ENCODE measurements at places on chromosomes 13 and 19. TPM values are rescaled to one million over a fixed set of nuclear protein-coding genes. Genes with fewer than 3 reads are reported as not detected.

The CD37 gene
- 15.6 TPM for total RNA-seq

The KHSRP gene
- 152 TPM for total RNA-seq

The N4BP2L1 gene
- total RNA-seq, result 27.2 TPM

The IL4I1 gene
- 0.96 TPM for total RNA-seq

The KLK2 gene
- not detected for total RNA-seq

The ZNF837 gene
- total RNA-seq, result not detected

- no peak for DNase-seq
These were observed 26.5 kb downstream of the ARHGAP35 start for GRCh38 chr19:46887240-46887782.

- DNase-seq, result no peak
These were observed 13.4 kb downstream of the ITGBL1 start for GRCh38 chr13:101465877-101466276.

- no peak for DNase-seq
These were observed 12.4 kb downstream of the TTC9B start for GRCh38 chr19:40205760-40206159.

DNA sequence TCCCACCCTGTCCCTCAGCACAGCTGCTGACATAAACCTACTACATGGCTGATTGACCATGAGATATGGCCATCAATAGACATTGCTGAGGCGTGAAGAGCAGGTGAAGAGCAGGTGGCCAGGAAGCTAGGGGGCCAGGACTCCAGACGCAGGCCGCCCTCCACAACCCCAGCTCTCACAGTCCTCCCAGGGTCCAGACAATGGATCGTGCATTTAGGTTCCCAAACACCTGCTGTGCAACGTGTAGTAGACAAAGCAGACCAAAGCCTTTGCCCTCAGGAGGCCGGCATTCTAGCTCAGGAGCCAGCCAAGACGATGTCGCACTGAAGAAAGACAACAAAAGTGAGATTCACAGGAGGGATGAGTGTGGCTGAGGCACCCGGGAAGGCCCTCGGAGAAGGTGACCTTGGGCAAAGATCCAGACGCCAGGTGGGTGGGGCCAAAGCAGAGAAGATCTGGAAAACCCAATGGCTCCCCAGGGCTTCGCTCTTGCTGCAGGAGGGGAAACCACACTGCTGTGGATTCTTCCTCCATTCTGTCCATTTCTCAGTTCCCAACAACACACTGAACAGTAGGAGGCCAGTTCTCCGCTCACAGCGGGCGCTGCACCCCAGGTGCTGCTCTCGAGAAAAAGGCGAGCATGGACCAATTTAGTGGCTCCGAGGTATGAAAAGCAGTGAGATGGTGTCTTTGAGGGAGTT lies 1.4 kb downstream of the FFAR1 start:
- peak; percentile 45 for DNase-seq

- no peak for DNase-seq
These were observed 30.2 kb upstream of the CCNE1 start for GRCh38 chr19:29781386-29782259.

DNA sequence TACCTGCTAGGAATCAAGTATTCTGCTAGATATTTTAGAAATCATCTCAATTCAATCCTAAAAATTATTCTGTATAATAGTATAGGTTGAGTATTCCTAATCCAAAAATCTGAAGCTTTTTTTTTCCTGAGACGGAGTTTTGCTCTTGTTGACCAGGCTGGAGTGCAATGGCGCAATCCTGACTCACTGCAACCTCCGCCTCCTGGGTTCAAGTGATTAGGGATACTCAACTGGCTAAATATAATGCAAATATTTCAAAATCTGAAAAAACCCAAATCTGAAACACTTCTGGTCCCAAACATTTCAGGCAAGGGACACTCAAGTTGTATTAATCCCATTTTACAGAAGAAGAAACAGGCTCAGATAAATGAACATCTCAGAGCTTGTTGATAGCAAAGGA lies 17.2 kb upstream of the USPL1 start:
- DNase-seq, result no peak

DNA sequence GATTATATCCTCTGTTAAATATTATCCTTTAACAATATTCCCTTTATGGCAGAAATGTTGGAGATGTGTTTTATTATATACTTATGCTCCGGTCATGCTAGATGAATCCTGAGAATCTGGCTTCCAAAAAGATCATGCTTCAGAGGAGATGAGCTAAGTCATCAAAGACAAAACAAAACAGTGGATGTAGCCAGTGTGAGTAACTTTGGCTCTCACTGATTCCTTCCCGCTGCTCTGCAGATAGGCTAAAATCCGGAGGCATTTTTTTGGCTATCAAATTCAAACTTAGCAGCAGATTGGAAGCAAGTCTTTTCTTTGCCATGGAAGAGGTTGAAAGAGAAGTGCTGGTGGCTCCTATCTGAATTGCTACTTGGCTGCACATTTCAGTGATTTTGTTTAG lies 295.9 kb downstream of the GPC6 start:
- no peak for DNase-seq

Measured in ascending aorta (tissue), 2 donors.